ENCODE measurements at places on chromosomes 12 and 14. TPM values are rescaled to one million over a fixed set of nuclear protein-coding genes. Genes with fewer than 3 reads are reported as not detected.

GRCh38 chr14:38255408-38255672 lies 553 bp downstream of the CLEC14A start:
- H3K27me3 ChIP-seq: peaks cover 32% of the 10 kb centered on the region
- peaks cover 4% of the 10 kb centered on the region for H3K4me1 ChIP-seq
- H3K4me3 ChIP-seq: no peak overlapping the region
- peak; percentile 82 for DNase-seq
- H3K27ac ChIP-seq: no peak overlapping the region
- H3K36me3 ChIP-seq: no peaks in the 10 kb centered on the region

GRCh38 chr14:43308421-43309110 lies 1198.5 kb downstream of the FSCB start:
- H3K36me3 ChIP-seq: no peaks in the 10 kb centered on the region
- no peak for DNase-seq
- H3K4me3 ChIP-seq: no peak overlapping the region
- no peaks in the 10 kb centered on the region for H3K27me3 ChIP-seq

The SMAGP gene
- 8.5 TPM for total RNA-seq

The CCT2 gene
- total RNA-seq: 142 TPM
